ENCODE measurements at places on chromosomes 4 and X.

GRCh38 chr4:3079694-3080123 lies 5.2 kb downstream of the HTT start:
- no peak for DNase-seq

DNA sequence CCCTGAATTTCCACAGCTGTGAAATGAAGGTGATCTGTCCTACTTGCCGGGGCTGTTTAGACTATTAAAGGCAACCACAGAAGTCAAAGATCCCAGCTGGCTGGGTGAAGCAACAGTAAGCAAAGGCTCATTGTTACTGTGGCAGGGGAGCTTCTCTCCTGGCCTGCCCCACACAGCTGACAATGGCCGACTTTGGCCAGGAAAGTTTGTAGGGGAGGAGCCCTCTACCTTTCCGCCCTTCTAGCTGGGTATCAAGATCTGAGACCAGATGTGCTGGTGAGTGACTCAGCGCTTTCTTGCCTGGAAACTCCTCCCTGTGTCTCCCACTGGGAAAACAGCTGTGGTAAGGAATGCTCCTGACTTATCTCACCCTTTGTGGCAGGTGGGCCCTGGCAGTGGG lies 21.1 kb downstream of the RASSF6 start:
- DNase-seq = no peak

DNA sequence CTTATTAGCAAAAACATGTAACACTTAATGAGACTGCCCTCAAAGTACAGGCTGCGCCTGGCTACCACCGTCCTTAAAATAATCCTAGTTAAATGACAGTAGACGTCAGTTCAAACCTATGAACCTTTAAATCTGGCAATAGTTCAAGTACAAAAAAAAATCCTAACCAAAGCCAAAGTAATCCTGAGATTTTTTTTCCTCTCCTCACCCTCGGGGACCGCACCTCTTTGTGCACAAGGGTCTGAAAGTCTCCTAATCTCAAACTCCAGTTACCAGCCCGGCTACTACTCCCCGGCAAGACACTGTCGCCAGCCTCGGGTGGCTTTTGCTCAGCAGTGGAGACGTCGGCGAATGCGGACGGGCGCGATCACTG lies 439 bp downstream of the SEC31A start:
- no peak for DNase-seq

- DNase-seq = no peak
Observed at GRCh38 chrX:77771601-77772000, 14.4 kb downstream of the ATRX start.

GRCh38 chr4:106614441-106614840 lies 245.9 kb upstream of the GIMD1 start:
- DNase-seq = no peak

DNA sequence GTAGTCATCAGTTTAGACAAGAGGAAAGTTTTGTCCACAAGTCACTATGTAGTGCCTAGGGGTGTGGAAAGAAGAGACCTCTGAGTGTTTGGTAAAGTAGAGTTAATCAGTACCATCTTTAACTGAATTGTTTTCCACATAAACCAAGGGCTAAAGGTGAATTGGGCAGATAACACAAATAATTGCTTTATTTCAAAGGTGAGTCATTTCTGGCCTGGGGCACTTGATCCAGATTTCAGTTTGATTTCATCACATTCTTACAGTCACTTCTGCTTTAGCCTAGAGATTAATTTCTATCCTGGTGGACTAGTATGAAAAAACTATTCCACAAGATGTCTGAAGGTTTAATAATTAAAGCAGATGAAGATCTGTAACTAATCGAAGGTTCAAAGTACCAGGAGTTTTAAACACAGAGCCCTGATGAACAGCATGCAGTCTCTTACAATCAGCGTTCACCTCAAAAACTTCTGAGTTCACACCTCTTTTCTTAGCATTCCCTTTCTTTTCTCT lies 74.5 kb upstream of the BOD1L1 start:
- no peak for DNase-seq
